ENCODE measurements at places on chromosomes 3 and 15.

DNA sequence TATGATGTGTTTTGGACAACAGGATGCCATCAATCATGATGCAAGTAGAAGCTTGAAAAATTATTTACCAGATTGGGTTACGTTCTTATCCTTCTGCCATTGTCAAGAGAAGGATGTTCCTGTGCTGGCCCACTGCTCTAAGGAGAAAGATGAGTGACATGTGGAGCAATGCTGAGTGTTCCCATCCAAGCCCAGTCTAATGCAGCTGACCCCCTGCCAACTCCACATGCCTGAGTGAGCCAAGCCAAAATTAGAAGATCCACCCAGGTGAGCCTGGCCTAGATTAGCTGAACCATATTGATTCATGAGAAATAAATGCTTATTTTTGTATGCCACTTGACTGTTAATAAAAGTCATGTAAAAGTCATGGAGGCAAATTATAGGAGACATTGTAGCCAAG is 446.5 kb downstream of the CNTN3 start:
- DNase-seq: no peak

DNA sequence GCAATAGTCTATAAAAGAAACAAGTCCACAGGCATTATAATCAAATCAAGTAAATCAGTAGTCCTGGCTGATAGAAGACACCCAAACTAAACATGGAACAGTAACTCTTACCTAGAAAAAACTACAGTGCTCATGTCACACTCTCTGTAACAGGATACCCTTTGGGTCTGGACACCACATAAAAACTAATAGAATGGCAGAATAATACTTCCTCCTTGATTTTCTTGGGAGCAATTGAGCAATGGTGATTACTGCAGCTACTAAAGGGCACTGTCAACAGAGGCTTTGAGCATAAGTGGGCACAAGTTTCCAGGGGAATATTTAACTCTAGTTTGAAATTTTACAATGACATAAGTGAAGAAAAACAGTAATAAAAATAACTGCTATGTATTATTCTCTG is 59.5 kb downstream of the GLB1 start:
- DNase-seq: no peak

GRCh38 chr15:39828374-39828931 is 45.8 kb upstream of the FSIP1 start:
- peak; percentile 12 for DNase-seq

- DNase-seq: no peak
These were observed 132.7 kb downstream of the ATP8B4 start for GRCh38 chr15:49986326-49986725.

DNA sequence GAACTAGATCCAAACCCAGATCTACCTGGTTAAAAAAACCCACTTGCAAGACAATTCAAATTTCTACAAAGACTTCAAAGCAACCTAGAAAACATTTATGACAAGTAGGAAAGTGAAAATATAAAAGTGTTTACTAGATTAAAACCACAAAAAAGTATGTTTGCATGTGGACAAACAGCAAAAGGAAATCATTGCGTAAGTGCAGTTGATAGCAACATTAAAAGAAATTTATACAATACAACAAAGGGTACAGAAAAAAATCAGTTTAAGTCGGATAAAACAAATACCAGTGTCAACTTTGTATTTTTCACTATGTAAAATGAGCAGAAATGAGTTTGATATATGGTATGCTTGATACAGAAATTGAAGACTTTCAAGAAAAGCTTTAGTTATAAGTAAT is 2.6 kb downstream of the EIF5A2 start:
- DNase-seq: no peak

DNA sequence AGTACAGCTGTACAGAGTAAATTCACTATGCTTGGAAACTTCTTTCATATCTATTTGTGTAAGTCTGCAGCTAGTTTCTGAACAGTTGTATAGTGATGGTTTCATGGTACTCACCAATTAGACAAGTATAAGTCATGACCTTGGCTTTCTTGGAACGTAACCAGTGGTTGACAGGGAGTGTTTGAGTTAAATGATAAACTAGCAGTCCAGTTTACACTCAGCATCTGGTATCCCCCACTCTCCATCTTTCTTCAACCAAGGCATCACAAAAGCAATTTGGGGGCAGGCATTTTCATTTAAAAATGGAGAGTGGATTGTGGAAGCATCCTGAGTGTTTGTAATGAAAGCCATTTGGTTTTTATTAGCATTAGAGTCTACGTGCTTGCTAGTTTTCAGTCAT is 26.0 kb downstream of the MME start:
- no peak for DNase-seq

DNA sequence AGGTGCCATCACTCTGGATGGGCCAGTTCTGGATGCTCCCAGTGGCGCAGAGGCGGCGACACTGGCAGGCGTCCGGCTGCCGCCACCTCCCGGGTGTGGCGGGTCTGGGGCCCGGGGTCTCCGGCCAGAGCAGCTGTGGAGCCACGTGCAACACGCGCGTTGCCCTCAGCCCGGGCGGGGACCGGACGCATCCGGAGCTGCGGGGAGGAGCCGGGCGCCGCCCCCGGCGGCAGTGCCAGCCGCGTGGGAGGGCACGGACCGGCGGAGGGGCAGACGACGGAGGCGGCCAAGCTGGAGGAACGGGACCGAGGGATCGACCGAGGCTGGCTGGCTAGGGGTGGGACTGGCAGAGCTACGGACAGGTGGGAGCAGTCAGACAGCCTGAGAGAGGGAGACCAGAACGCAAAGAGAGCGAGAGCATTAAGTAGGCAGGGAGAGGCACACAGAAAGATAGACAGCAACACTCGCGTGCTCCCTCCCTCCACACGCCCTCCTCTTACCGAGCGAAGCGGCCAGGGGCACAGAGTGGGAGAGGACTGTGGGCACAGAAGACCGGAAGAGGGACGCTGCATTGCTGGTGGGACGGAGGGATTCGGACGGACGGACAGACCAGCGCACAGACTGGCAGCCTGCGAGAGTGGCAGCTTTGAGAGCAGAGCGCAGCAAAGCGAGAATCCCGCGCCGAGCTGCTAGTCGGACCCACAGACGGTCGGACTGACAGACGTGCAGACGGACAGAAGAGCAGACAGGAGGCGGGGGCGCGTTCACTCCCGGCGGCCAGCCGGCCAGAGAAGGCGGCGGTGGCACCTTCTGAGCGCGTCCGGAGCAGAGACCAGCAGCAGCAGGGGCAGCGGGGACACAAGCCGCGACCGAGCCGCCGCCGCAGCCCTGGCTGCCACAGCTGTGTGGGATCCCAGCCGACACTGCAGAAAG is at the start of gene ARPP21:
Gene ARPP21, plus strand, starts transcription at position 272 of the 933 bp plus-strand sequence. CDS start 42,227 bp downstream, outside the sequence.
- no peak for DNase-seq

- no peak for DNase-seq
These were observed 50.4 kb upstream of the ICE2 start for GRCh38 chr15:60529332-60529731.
